ENCODE measurements at places on chromosomes 2 and 18. TPM values are rescaled to one million over a fixed set of nuclear protein-coding genes. Genes with fewer than 3 reads are reported as not detected.

DNA sequence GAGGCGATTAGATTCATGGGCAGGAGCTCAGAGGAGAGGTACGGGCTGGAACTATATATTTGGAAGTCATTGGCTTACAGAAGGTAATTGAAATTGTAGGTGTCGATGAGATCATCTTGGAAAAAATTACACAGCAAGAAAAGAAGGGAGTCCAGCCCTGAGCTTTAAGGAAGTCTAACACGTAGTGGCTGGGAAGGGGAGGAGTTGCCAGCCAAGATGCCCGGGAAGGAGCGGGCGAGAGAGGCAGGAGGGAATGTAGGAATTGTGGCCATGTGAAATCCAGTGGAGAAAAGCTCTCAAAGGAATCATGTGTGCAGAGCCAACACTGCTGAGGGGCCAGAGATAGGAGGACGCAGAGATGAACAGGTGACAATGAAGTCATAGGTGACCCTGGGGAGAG is 25.6 kb upstream of the SCYGR1 start:
- DNase-seq: no peak

- no peak for DNase-seq
Observed at GRCh38 chr2:145674705-145675104, 1154.8 kb upstream of the ZEB2 start.

GRCh38 chr2:230269715-230270114 is 44.2 kb downstream of the SP140 start:
- no peak for DNase-seq

ERFE gene
- 11.1 TPM for total RNA-seq

DNA sequence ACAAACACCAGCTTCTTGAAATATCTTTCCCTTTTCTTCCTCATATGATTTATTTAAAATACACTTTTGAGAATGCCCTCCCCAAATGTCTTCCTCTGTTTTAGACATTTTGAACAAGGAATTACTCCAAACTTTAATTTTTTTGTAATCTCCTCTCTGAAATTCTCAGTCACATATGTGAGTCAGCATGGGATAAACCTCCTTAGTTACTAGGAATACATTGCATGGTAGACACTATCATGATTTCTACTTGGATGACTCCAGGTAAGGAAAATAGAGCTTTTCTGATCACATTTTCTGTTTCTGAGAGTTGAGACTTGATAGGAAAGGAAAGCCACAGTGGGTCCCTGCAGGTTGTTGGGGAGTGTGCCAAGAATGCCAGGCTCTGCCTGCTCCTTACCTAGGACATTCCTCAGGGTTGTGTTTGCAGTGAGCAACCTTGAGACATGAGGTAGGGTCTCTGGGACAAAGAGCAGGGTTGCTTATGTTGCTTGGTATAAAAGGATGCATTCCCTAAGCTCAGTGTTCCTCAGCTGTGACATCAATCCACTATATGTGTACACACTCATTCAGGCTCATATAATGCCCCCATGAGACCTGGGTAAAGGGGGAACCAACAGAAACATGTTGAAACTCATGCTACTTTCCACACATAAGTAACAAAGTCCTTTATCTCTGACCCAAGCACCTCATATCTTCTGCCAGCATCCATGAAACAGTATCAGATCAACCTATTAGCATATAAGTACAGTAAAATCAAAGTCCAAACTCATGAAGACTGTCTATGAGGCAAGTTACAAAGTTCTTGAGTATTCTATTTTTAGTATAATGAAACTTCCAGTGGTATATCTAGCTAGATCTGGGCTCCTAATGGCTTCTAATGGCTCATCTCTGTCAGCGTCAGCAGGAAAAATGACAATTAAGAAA is 112.8 kb upstream of the SCN1A start:
- no peak for DNase-seq

DNA sequence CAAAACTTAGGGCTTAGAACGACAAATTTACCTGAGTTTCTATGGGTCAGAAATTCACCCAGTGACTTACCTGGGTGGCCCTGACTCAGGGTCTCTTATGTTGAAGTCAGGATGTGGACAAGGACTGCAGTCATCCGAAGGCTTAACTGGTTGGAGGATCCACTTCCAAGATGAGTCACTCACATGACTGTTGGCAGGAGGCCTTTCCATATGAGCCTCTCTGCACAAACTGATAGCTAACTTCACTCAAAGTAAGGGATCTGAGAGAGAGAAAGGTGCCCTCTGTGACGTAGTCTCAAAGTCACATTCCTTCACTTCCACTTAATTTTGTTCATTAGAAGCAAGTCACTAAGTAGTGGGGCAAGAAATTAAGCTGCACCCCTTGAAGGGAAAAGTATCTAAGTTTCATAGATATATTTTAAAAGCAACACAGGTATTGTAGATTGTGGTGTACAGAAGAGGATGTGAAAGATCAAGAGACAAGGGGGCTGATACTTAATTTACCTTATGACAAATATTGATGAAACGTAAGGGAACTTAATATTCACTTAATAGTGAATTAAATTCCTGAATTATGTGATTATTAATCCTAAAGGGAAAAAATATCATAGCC is 48.4 kb downstream of the TANK start:
- DNase-seq: peak; percentile 76
